ENCODE measurements at places on chromosomes 1 and 21. TPM values are rescaled to one million over a fixed set of nuclear protein-coding genes. Genes with fewer than 3 reads are reported as not detected.

GRCh38 chr1:119225265-119225664 lies 84.8 kb upstream of the WARS2 start:
- H3K4me1 ChIP-seq: no peaks in the 10 kb centered on the region
- H3K27ac ChIP-seq: no peak overlapping the region
- no peaks in the 10 kb centered on the region for H3K36me3 ChIP-seq
- H3K4me3 ChIP-seq: no peak overlapping the region
- H3K27me3 ChIP-seq: no peaks in the 10 kb centered on the region

- H3K4me3 ChIP-seq: no peak overlapping the region
- peaks cover 30% of the 10 kb centered on the region for H3K4me1 ChIP-seq
- no peaks in the 10 kb centered on the region for H3K27me3 ChIP-seq
- no peak overlapping the region for H3K27ac ChIP-seq
- DNase-seq: no peak
Observed at GRCh38 chr1:67752306-67752705, 67.3 kb downstream of the GADD45A start.

GRCh38 chr1:183096894-183097293 lies 73.7 kb downstream of the LAMC1 start:
- peak overlapping the region; percentile 0 for H3K4me3 ChIP-seq
- no peaks in the 10 kb centered on the region for H3K36me3 ChIP-seq
- peak; percentile 97 for DNase-seq
- H3K27me3 ChIP-seq: no peaks in the 10 kb centered on the region
- peaks cover 26% of the 10 kb centered on the region for H3K4me1 ChIP-seq
- peak overlapping the region; percentile 85 for H3K27ac ChIP-seq

- no peak overlapping the region for H3K27ac ChIP-seq
- no peaks in the 10 kb centered on the region for H3K27me3 ChIP-seq
- no peaks in the 10 kb centered on the region for H3K36me3 ChIP-seq
- DNase-seq: peak; percentile 54
- H3K4me3 ChIP-seq: no peak overlapping the region
Observed at GRCh38 chr1:95223110-95223509, 10.9 kb upstream of the RWDD3 start.

Gene MAD2L2
- 35.0 TPM for polyA plus RNA-seq

Gene RNU1-3
- not detected for polyA plus RNA-seq

Gene LDLRAD2
- polyA plus RNA-seq: 0.03 TPM
